ENCODE measurements at places on chromosomes 16 and 17. TPM values are rescaled to one million over a fixed set of nuclear protein-coding genes. Genes with fewer than 3 reads are reported as not detected.

The AGRP gene
- total RNA-seq, result not detected

The ZG16B gene
- total RNA-seq, result not detected

The PPL gene
- 9.9 TPM for total RNA-seq

The HSPB9 gene
- total RNA-seq, result not detected

The CEP295NL gene
- total RNA-seq, result 0.34 TPM

The HS3ST2 gene
- total RNA-seq, result 0.42 TPM

The WNT9B gene
- 0.57 TPM for total RNA-seq

The SCIMP gene
- total RNA-seq, result 0.11 TPM

The SOST gene
- total RNA-seq, result not detected

The BCAR1 gene
- 57.9 TPM for total RNA-seq

The TP53TG3B gene
- not detected for total RNA-seq

The SLC2A4 gene
- 173 TPM for total RNA-seq

The NECAB2 gene
- total RNA-seq, result 0.45 TPM

The RASL10B gene
- 11.0 TPM for total RNA-seq

The GP2 gene
- total RNA-seq, result 3.0 TPM

The CCDC102A gene
- 5.2 TPM for total RNA-seq

The OR2C1 gene
- total RNA-seq, result not detected

The KRT32 gene
- not detected for total RNA-seq

The SGCA gene
- 160 TPM for total RNA-seq

The SRCIN1 gene
- 2.0 TPM for total RNA-seq

The SLC5A2 gene
- not detected for total RNA-seq

The FOXJ1 gene
- total RNA-seq, result not detected

The KRT33B gene
- not detected for total RNA-seq

The APOH gene
- 0.57 TPM for total RNA-seq

The TLCD1 gene
- 0.98 TPM for total RNA-seq

The ASPSCR1 gene
- 19.9 TPM for total RNA-seq

The NPB gene
- total RNA-seq, result 0.75 TPM

All from heart right ventricle (tissue), 16 donors.